ENCODE measurements at places on chromosomes 7 and 10.

- peak; percentile 85 for DNase-seq
Measured at GRCh38 chr10:119209035-119209735, 1.8 kb downstream of the GRK5 start.

GRCh38 chr7:2211926-2212325, 20.8 kb downstream of the MAD1L1 start:
- DNase-seq = no peak

DNA sequence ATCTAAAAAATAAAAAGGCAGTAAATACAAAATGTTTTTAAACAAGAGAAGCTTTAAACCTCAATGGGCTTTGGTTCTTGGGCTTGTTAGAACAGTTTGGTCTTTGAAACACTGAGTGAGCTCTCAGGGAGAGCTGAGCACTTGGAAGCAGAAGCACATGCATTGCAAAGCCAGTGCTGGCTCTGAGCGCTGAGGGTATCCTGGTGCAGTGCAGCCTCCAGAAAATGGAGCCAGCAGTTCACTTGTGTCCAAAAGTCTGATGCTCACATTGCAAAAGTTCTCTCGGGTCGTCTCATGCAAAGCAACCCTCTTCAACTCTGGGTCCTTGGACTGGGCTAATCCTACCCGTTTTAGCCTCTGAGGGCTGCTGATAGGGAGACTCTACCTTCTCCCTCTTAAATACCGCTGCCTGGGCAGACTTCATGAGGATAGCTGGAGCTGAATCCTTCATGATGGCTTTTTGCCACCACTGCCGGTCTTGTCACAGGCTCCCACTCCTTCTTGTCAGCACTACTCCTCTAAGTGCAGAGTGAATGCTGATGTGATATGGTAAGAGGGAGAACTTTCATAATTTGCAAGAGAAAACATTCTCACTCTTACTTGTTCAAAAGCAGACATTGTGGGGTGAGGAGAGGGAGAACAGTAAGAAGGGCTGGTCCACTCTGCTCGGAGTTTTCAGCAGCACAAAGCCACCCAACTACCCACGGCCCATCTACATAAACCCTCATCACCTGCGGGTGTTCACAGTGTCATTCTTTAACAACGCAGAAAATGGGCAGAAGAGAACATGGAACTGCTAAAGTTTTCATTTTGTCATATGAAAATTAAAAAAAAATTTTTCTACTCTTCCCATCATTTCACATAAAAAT, 42.2 kb upstream of the BMPER start:
- no peak for DNase-seq

DNA sequence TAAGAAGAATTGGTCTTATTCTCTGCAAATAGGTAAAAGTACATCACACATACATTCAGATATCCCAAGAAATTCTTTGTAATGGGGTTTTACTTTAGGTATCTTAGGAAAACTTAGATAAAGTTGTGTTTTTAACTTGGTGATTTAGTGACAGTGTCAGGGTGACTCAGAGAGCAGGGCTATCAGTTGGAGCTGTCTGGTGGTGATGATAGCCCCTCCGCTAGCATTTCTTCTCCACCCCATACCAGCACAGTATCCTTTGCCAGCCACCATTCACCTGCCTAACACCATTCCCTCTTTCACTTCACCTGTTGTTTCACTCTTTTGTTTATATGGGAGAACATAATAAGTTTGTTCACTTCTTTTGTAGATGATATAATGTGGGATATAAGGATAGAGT, 30.4 kb downstream of the VPS50 start:
- no peak for DNase-seq

GRCh38 chr7:152970481-152970880, 210.9 kb downstream of the ACTR3B start:
- no peak for DNase-seq

DNA sequence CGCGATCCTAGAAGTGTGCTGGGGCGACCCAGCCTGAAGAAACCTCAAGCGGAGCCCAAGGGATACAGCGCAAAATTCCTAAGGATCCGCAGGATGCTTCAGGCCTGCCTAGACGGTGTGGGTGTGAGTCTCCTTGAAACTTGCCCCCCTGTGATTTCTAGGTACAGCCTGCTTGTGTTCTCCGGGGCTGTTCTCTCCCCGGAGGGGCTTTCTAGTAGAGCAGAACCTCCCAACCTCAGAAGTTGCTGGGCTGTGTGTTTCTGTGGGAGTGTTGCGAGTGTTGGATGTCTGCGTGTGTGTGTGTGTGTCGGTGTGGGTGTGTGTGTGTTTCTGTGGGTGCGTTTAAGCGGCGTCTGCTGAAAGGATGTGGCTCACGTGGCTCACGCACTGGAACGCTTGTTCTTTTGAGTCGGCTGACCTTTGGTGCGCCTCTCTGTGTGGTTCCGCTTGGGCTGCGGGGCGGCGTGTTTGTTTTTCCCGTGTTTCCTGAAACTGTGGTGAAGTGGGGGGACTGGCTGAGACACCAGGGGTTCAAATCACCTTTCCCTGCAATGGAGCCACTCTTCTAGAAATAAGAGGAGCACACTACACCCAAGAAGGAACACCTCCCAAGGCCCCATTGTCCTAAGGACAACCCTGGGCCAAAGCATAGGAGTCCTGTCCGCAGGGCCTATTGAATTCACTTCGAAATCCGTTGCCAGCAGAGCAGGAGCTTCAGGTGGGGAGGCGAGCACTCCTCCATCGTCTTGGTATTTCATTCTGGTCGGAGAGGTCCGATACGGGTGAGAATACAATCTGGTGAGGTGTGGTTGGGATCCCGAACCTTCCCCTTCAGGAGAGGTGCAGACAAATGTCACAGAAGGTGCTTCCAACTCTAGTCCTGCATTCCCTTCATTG, 25.1 kb upstream of the ZNF273 start:
- no peak for DNase-seq

GRCh38 chr10:12350167-12350872, 973 bp downstream of the CAMK1D start:
- peak; percentile 20 for DNase-seq

GRCh38 chr7:20954711-20955619, 168.3 kb upstream of the SP8 start:
- DNase-seq = no peak

- no peak for DNase-seq
Measured at GRCh38 chr7:73970801-73971229, 57.2 kb upstream of the ELN start.

- no peak for DNase-seq
Measured at GRCh38 chr7:151894111-151895007, 17.4 kb upstream of the PRKAG2 start.

DNA sequence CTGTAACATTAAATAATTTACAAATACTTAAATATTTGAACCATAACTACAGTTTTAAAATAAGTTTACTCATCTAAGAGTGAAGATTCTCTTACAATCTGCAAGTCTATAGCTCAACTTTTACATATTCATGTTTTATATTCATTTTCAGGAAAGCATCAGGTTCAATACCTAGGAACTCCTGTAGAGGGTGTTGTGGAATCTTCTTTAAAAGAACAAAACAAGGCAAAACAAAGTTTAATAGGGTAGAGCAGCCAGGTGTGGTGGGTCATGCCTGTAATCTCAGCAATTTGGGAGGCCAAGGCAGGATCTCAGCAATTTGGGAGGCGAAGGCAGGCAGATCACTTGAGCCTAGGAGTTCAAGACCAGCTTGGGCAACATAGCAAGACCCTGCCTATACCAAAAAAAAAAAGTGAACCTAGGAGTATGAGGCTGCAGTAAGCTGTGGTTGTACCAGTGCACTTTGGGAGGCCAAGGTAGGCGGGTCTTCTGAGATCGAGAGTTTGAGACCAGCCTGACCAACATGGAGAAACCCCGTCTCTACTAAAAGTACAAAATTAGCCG, 45.1 kb downstream of the ST8SIA6 start:
- DNase-seq = peak; percentile 10

Measured in NCI-H82 (cell line).